ENCODE measurements at places on chromosomes 12 and 14. TPM values are rescaled to one million over a fixed set of nuclear protein-coding genes. Genes with fewer than 3 reads are reported as not detected.

Gene MTA1
- total RNA-seq = 105 TPM

Gene SINHCAF
- 68.8 TPM for total RNA-seq

Gene SLC4A8
- 18.8 TPM for total RNA-seq

Gene NYNRIN
- 0.31 TPM for total RNA-seq

Gene LGALS3
- 146 TPM for total RNA-seq

All from Panc1 (cell line).